Stimulated activated CD8-positive, alpha-beta memory T cell treated with anti-CD3 and anti-CD28 coated beads, Interleukin-15, amount 100 ng/mL, for 48 hours (primary cell): ENCODE measurements at places on chromosomes 16 and 17.

DNA sequence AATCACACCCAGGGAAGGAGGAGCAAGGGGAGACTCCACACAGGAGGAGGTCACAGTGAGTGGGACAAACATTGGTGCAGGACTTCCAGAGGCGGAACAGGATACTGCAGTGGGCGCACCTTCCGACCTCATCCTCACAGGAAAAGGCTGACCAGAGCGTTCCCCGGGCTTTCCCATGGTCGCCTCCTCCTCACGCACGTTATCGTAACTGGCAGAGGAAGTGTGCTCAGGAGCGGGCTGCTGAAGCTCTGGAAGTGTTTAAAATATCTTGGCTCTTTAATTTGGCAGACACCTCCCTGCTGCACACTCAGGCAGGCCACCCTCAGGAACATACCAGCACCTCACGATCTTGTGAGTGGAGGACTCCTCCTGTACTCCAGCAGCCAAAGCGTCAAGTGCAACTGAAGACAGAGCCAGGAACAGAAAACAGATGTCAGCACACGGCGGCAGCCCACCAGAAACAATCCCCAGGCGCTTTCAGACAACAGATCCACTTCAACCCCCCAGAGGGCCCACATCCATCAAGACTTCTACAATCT lies 17.5 kb downstream of the FANCA start:
- no peak for DNase-seq

- no peak for DNase-seq
Observed at GRCh38 chr16:22050963-22051362, 41.4 kb upstream of the VWA3A start.

- no peak for DNase-seq
Observed at GRCh38 chr17:36972186-36972700, 23.5 kb downstream of the AATF start.

GRCh38 chr17:2049333-2050299 lies 5.3 kb upstream of the HIC1 start:
- DNase-seq: peak; percentile 83

DNA sequence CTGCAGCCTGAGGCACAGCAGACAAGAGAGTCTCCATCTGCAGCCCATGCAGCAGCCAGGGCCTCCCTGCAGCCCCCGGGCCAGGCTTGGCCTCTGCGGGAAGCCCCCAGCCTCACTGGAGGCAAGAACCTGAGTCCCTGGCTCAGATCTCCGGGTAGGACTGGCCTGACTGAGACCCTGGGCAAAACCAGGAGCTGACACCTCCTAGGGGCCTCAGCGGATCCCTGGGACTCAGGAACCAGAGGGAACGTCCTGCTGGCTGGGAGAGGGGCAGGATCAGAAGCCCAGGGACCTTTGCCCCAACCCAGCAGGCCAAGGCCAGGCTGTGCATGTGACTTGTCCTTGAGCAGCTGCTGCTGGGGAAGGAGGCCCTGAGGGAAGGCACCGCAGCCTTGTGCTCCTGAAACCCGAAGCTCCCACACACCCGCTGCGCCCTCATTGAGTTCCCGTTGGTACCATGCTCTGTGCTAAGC lies 1.7 kb upstream of the PRSS21 start:
- DNase-seq: no peak

DNA sequence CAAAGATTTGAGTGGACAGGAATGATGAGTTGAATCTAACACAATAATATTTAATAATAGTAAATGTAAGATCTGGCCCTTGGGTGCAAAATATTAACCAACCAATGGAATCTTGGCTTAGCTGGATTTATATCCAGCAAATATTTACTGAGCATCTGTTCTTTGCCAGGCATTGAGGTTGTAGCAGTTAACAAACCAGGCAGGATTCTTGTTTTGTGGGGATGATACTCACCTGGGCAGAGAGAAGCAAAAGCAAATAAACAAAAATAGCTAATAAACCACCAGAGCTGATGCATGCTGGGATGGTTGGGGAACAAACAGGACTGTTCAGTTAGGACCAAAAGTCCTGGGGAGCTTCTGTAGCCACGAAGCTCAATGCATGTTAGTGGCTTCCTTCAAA lies 84.1 kb upstream of the CDH13 start:
- DNase-seq: no peak

GRCh38 chr16:588639-588888 lies 1.3 kb upstream of the RAB40C start:
- DNase-seq: no peak

GRCh38 chr17:30905742-30906100 lies 317 bp downstream of the TEFM start:
- no peak for DNase-seq

DNA sequence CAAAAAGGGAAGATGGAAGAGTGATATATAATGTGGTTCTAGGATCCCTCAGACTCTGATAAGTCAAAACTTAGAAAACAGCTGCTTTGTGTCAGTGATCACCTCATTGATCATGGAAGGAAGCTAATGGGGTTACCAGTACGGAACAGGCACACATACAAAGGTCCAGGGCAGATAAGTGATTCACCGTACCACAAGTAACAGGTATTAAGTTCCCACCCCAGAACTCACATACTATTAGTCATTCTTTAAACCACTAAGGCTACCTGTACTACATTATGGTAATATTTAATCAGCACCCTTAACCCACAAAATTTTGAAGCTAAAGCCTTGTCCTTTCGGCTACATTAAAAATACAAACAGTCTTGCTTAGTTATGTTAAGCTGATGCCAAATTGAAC lies 17.4 kb downstream of the RNF43 start:
- DNase-seq: no peak

DNA sequence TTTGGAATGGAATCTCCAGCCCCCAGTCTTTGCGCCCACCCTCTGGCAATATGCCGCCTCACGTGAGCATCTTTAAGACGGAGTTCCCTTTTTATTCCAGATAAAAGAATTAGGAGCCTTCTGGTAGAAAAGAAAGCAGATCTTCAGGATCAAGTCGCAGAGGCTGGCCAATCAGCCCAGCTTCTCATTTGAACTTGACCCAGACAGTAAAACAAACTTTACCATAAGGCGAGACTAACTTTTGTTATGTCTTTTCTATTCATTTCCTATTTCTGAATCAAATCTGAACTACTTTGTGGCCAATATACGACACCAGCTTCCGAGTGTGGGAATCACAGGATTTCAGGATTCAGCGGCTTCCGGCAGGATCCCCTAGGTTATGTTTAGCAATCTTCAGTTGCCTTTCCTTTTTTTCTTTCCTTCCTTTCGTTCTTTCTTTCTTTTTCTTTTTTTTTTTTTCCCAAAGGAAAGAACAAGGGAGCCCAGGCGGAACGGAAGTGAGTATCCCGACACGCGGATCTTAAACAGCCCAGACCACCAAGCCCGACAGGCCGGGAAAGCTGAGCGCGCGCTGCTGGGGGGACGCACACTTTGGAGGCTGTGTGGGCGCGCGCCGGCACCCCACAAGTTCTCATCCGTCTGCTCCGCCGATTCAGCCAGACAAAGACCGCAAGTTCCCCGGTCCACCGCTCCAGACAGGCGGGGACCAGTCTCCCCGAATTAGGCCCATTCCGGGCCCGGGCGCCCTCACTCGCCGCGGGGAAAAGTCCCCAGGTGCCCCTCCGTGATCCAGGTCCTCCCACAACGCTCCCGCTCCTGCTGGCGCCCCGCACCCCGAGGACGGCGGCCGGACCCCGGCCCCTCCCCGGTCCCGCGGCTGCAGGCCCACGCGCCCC lies 633 bp downstream of the TBC1D16 start:
- DNase-seq: no peak

DNA sequence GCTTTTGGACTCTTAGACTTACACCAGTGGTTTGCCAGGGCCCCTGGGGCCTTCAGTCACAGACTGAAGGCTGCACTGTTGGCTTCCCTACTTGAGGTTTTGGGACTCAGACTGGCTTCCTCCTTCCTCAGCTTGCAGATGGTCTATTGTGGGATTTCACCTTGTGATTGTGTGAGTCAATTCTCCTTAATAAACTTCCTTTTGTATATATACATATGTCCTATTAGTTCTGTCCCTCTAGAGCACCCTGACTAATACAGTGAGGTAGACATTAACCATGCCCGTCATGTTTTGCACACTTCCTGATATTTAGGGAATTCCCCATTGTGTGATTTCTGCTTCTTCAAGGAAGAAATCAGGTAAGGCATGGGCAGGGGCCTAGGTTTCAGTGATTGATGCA lies 147.8 kb upstream of the CA10 start:
- DNase-seq: no peak

DNA sequence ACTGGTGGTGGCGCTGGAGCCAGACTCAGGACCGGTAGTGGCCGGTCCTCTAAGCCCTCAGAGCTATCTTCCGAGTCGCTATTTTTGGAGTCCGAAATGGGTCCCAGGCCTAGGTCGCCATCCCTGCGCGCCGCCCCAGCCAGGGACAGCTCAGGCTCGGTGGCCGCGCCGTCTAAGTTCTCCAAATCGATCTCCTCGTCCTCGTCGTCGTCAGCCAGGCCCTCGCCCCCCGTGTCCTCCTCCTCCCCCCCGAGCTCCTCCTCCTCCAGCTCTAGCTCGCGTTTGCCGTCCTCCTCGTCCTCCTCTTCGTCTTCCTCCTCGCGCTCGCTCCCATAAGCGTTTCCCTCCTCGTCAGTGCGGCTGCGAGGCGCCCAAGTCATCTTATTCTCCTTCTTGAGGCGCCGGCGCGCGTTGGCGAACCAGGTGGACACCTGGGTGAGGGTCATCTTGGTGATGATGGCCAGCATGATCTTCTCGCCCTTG lies 1.6 kb downstream of the IRX3 start:
- DNase-seq: no peak

- DNase-seq: no peak
Observed at GRCh38 chr16:82105107-82105506, 64.9 kb downstream of the MPHOSPH6 start.

DNA sequence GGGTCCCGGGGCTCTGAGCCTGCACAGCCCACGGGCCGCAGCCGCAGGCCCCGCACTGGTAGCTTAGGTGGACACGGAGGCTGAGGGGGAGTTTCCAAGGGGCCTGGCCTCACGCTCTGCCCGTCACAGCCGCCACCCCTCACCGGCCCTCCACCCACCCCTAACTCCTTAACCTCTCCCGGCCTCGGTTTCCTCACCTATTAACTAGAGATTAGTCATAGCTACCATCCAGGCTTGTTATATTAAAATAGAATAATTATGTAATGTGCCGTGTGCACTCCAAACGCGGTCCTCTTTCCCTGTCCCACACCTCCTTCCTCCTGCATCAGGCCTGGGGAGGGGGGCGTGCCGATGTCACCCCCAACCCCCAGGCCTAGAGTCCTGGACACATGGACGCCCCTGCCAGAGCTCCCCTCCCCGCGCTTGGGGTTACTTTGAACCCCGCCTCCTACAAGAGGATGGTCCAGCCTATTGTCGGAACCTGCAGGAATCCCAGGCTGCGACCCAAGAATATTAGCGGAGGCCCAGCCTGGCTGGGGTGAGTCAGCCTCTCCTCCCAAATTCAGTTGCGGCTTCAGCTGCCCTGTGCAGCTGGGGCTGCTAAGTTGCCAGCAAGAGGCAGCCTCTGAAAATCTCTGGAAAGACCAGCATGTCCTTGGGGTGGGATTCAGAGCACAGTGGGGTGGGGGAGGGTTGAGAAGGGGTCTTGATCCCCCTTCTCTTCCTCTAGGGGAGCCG lies 17.3 kb downstream of the SOCS3 start:
- DNase-seq: no peak

- no peak for DNase-seq
Observed at GRCh38 chr17:3978421-3979289, 14.4 kb upstream of the ATP2A3 start.

GRCh38 chr16:86843812-86844211 lies 265.5 kb downstream of the FOXL1 start:
- DNase-seq: no peak

DNA sequence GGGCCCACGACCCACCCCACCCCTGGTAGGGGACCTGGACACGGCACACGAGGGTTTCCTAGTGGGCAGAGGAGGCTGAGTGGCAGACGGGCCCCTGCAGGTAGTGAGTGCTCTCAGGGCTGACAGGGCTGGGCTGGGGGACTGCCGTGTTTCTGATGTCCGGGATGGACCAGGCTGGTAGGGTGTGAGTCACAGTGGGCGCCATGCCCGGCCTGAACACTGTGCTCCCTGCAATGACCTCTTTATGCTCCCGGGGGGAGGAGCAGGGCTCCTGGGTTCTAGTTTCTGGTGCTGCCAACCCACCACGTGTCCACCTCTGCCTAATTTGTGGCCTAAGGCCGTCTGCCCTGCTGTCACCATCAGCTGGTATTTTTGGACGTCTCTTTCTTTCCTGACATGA lies 26.3 kb downstream of the ARHGAP23 start:
- no peak for DNase-seq

- no peak for DNase-seq
Observed at GRCh38 chr17:37174205-37174604, 201.6 kb upstream of the C17orf78 start.
